ENCODE measurements at places on chromosomes 1 and 21. TPM values are rescaled to one million over a fixed set of nuclear protein-coding genes. Genes with fewer than 3 reads are reported as not detected.

DNA sequence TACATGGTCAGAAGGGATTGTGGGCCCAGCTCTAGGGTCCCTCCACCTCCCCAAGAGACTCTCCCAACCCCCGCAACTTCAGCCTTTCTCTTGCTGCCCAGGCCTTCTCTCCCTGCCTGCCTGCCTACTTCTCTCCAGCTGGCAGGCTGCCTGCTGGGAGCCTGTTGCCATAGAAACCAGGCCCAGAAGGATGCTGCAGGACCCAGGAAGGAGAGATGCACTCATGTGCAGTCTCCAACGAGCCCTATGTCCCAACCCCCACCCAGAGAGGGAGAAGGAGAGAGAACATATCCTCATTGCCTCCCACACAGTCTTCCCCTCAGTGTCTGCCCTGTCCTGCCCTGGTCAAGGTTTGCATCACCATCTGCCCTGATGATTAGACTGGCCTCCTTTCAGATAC, 10.8 kb upstream of the SMIM12 start:
- H3K4me1 ChIP-seq: no peaks in the 10 kb centered on the region
- no peaks in the 10 kb centered on the region for H3K36me3 ChIP-seq
- H3K27me3 ChIP-seq: no peaks in the 10 kb centered on the region
- no peak overlapping the region for H3K27ac ChIP-seq

DNA sequence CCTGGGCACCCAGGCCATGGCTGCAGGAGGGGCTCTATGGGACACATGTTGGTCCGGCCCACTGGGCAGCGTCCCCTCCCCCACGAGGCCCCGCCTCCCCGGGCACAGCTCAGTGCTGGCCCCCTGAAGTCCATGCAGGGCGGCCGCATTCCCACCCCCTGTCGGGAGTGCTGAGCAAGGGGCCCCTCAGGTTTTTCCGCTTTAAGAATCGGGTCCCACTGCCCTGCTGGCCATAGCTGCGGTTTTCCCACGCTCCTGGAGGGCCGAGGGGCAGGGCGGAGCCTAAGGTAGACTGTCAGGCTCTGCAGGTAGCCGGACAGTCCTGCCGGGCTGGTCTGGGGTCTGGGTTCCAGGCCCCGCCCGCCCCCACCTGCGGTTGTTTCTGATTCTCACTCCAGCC, 43.5 kb upstream of the CCDC27 start:
- H3K27me3 ChIP-seq: peaks cover 3% of the 10 kb centered on the region
- no peak for DNase-seq
- no peaks in the 10 kb centered on the region for H3K36me3 ChIP-seq
- H3K27ac ChIP-seq: no peak overlapping the region

- no peak overlapping the region for H3K27ac ChIP-seq
- no peaks in the 10 kb centered on the region for H3K4me1 ChIP-seq
- no peaks in the 10 kb centered on the region for H3K27me3 ChIP-seq
- DNase-seq: no peak
- H3K4me3 ChIP-seq: no peak overlapping the region
These were observed 52.8 kb downstream of the HTR6 start for GRCh38 chr1:19717467-19717866.

- no peaks in the 10 kb centered on the region for H3K36me3 ChIP-seq
- H3K27ac ChIP-seq: no peak overlapping the region
- H3K27me3 ChIP-seq: no peaks in the 10 kb centered on the region
- no peak overlapping the region for H3K4me3 ChIP-seq
- DNase-seq: no peak
These were observed 167.9 kb downstream of the ADSS2 start for GRCh38 chr1:244283772-244284171.

DNA sequence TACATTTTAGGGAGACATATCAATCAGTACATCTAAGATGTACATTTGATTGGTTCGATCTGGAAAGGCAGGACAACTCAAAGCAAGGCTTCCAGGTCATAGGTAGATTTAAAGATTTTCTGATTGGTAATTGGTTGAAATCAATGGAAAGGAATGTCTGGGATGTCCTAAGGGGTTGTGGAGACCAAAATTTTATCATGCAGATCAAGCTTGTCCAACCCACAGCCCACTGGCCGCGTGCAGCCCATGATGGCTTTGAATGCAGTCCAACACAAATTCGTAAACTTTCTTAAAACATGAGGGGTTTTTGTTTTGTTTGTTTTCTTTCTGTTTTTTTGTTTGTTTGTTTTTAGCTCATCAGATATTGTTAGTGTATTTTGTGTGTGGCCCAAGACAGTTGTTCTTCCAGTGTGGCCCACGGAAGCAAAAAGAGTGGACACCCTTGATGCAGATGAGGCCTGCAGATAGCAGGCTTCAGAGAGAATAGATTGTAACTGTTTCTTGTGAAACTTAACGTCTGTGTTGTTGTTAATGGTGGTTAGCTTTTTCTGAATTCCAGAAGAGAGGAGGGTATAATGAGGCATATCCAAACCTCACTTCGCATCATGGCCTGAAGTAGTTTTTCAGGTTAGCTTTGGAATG, 3.1 kb downstream of the IFNAR1 start:
- peaks cover 49% of the 10 kb centered on the region for H3K4me1 ChIP-seq
- H3K27ac ChIP-seq: no peak overlapping the region
- no peak for DNase-seq
- no peaks in the 10 kb centered on the region for H3K27me3 ChIP-seq
- H3K4me3 ChIP-seq: no peak overlapping the region

DNA sequence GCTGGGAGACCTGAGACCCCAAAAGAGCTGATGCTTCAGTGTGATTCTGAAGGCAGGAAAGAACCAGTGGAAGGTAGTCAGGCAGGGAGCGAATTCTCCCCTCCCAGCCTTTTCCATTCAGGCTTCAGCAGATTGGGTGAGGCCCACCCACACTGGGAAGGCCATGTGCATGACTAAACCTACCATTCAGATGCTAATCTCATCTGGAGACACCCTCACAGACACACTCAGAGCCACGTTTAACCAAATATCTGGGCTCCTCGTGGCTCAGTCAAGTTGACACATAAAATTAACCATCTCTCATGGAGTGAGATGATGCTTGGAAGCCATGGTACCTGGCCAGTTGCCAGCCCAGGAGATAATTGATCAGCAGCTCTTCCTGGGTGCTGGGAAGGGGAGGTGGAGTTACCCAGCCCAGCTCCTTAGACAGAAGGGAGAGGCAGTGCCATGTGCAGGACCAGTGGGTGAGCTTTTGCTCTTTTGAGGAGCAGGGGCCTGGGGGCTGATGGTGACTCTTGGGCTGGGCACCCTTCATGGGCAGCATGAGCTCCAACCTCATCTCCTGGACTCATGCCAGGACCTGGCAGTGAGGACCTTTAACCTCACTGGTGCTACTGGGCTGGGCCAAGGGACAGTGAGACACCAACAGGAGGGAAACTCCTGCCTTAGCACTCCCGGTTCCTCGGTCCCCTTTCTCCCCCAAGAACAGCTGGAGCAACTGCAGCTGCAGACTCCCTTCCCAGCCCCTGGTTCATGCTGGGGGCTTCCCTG, 89.0 kb upstream of the ACTL8 start:
- no peaks in the 10 kb centered on the region for H3K27me3 ChIP-seq
- DNase-seq: no peak
- H3K4me1 ChIP-seq: no peaks in the 10 kb centered on the region

DNA sequence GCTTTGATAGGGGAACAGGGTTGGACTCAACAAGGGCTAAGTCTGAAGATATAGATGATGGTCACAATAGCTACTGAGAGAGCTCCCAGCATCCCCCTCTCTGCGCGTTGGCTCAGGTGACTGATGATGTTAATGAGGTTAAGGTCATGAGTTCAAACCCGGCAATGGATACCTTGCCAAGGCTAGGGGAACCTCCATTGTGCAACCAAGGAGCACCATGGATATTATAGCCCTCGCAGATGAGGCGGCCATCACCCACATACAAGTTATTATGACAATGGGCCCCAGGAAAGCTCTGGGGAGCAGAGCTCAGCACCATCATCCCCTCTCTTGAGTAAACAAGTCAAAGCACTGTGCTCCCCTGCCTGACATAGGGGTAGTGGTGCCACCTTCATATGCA, 8.2 kb downstream of the KCNA2 start:
- no peak for DNase-seq
- H3K27me3 ChIP-seq: no peaks in the 10 kb centered on the region
- no peaks in the 10 kb centered on the region for H3K36me3 ChIP-seq
- no peak overlapping the region for H3K27ac ChIP-seq
- no peak overlapping the region for H3K4me3 ChIP-seq
- H3K4me1 ChIP-seq: no peaks in the 10 kb centered on the region

DNA sequence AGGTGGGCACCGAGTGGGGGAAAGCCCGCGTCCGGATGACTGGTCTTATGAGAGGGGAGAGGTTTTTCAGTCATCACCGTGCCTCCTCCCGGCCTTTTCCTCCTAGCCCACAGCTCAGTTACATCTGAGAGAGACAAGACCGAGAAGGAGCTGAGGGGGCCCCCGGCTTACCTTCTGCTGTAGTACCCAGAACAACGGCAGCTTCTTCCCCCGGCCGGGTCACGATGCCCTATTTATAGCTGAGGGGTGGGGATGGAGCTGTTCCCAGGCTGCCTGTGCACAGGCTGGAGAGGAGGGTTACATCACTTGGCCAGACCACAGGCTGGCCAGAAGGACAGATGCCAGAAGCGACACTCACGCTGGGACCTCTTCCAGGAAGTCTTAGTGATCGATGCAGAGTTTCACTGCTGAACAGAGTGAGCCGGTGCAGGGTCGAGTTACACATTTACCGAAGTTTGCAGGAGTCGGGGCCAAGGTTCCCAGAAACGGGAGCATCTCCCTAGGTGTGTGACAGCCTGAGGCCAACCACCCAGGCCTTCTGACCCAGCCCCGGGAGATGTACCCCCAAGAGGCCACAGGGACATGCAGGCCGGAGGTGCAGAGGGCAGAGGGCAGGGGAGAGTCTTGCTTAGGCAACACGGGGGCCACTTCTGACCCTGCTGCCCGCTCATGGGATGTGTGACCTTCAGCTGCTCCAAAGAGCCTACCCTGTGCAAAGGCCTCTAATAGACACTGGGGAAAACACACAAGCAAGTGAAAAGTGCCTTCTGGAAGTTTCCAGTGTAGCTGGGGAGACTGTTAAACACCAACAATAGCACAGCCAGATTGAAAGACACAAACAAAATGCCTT, at the start of gene AGT:
AGT (minus strand) TSS at position 208 of the 850 bp plus-strand sequence. CDS start 3,299 bp downstream, outside the sequence.
- DNase-seq: no peak
- H3K36me3 ChIP-seq: no peaks in the 10 kb centered on the region
- H3K27ac ChIP-seq: no peak within 1 kb of the TSS
- H3K27me3 ChIP-seq: no peaks in the 10 kb centered on the region

- no peaks in the 10 kb centered on the region for H3K4me1 ChIP-seq
- H3K36me3 ChIP-seq: no peaks in the 10 kb centered on the region
- DNase-seq: no peak
- H3K27ac ChIP-seq: no peak overlapping the region
- H3K4me3 ChIP-seq: no peak overlapping the region
- no peaks in the 10 kb centered on the region for H3K27me3 ChIP-seq
These were observed 435.4 kb downstream of the MATN1 start for GRCh38 chr1:30287976-30288375.

GRCh38 chr1:33329600-33330305, 8.9 kb upstream of the A3GALT2 start:
- H3K36me3 ChIP-seq: peaks cover 90% of the 10 kb centered on the region
- H3K27ac ChIP-seq: no peak overlapping the region
- DNase-seq: no peak
- H3K4me3 ChIP-seq: no peak overlapping the region
- no peaks in the 10 kb centered on the region for H3K4me1 ChIP-seq
- no peaks in the 10 kb centered on the region for H3K27me3 ChIP-seq

GRCh38 chr1:110963691-110964454, at the start of gene LRIF1:
TSS of gene LRIF1 (minus strand) at chr1:110963922. CDS start at chr1:110963688, 234 bp downstream.
- peaks cover 25% of the 10 kb centered on the region for H3K4me1 ChIP-seq
- no peaks in the 10 kb centered on the region for H3K36me3 ChIP-seq
- DNase-seq: peak; percentile 100
- no peaks in the 10 kb centered on the region for H3K27me3 ChIP-seq
- H3K27ac ChIP-seq: peak within 1 kb of the TSS; percentile 89

DNA sequence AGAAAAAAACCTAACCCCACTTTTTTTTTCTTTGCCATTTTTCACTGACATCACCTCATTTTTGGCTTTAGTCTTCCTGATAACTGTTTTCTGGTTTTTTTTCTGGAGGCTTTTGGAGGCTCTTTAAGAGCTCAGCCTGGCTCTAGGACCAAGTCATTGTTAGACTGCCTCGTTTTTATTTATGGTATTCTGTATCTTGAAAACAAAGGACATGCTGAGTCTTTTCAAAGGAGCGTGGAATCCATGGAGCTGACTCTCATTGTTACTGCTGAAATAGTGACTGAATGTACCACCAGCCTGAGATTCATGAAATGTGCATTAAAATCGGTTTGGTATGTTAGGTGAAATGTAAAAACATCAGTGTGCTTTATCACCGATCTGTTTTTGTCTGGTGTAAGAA, 28.0 kb downstream of the RASAL2 start:
- no peak overlapping the region for H3K27ac ChIP-seq
- H3K36me3 ChIP-seq: no peaks in the 10 kb centered on the region
- no peaks in the 10 kb centered on the region for H3K4me1 ChIP-seq
- no peak overlapping the region for H3K4me3 ChIP-seq
- no peaks in the 10 kb centered on the region for H3K27me3 ChIP-seq

GRCh38 chr1:228006034-228006785, 588 bp upstream of the WNT3A start:
- no peak overlapping the region for H3K27ac ChIP-seq
- peaks cover 17% of the 10 kb centered on the region for H3K27me3 ChIP-seq
- no peaks in the 10 kb centered on the region for H3K36me3 ChIP-seq
- no peak for DNase-seq

GRCh38 chr1:62228136-62228882, 33.7 kb downstream of the L1TD1 start:
- DNase-seq: no peak
- no peaks in the 10 kb centered on the region for H3K27me3 ChIP-seq
- no peak overlapping the region for H3K27ac ChIP-seq
- H3K4me1 ChIP-seq: no peaks in the 10 kb centered on the region
- H3K36me3 ChIP-seq: no peaks in the 10 kb centered on the region

GRCh38 chr1:229716069-229716468, 90.0 kb downstream of the URB2 start:
- no peak for DNase-seq
- H3K27ac ChIP-seq: no peak overlapping the region
- no peaks in the 10 kb centered on the region for H3K27me3 ChIP-seq
- H3K4me1 ChIP-seq: no peaks in the 10 kb centered on the region
- no peaks in the 10 kb centered on the region for H3K36me3 ChIP-seq

- H3K4me1 ChIP-seq: peaks cover 7% of the 10 kb centered on the region
- H3K36me3 ChIP-seq: no peaks in the 10 kb centered on the region
- H3K27ac ChIP-seq: no peak overlapping the region
- no peaks in the 10 kb centered on the region for H3K27me3 ChIP-seq
- no peak for DNase-seq
These were observed 6.7 kb upstream of the VSIG8 start for GRCh38 chr1:159869173-159869572.

GRCh38 chr21:33618407-33618806, 23.1 kb downstream of the CRYZL1 start:
- H3K27ac ChIP-seq: no peak overlapping the region
- no peaks in the 10 kb centered on the region for H3K4me1 ChIP-seq
- H3K4me3 ChIP-seq: no peak overlapping the region

- no peak overlapping the region for H3K27ac ChIP-seq
- no peaks in the 10 kb centered on the region for H3K4me1 ChIP-seq
- no peaks in the 10 kb centered on the region for H3K27me3 ChIP-seq
- H3K36me3 ChIP-seq: no peaks in the 10 kb centered on the region
These were observed 330.9 kb downstream of the S1PR1 start for GRCh38 chr1:101567582-101568189.

Gene MAP3K21
- 0.94 TPM for total RNA-seq

Gene RGS1
- total RNA-seq: 607 TPM

Gene LRRIQ3
- total RNA-seq: 0.32 TPM

Gene FNDC5
- total RNA-seq: not detected

Gene SASS6
- 5.7 TPM for total RNA-seq

Gene TAS1R1
- total RNA-seq: not detected

Gene CENPF
- total RNA-seq: 2.1 TPM

All from naive thymus-derived CD4-positive, alpha-beta T cell (primary cell).